ENCODE measurements at places on chromosomes 2 and 18.
A peak's percentile ranks its signal among the peaks of the same experiment; 100 is the strongest.

- no peak for DNase-seq
These were observed 109.0 kb upstream of the PARD3B start for GRCh38 chr2:204436230-204436629.

GRCh38 chr2:168920504-168921157, 19.5 kb downstream of the G6PC2 start:
- peak; percentile 27 for DNase-seq

DNA sequence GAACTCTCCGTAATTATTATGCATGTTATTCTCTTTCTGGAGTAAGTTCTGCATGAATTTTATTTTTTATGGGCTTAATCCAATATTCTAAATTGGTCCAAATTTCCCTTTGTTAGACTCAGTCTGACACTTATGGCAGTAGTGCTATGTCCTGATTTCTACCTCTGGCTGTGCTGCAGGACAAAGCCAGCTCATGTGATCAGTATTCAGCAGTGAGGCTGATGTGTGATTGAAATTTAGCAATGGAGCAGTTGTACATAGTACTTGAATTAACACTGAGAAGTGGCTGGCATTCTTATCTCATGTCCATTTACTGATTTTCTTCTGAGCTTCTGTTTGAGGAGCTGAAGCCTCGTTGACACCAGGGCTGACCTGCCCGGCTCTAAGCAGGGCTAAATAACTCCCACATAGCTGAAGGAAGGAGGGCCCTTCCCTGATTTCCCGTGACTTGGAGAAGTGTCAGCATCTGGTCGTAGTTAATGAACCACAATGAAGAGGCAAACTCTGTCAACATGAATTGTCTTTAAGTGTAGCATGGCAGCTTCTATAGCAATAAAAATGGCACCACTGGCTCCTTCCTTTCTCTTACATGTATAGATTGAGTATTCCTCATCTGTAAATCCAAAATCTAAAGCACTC, 159.0 kb upstream of the RASGRP3 start:
- peak; percentile 34 for DNase-seq

- DNase-seq = no peak
These were observed 120.7 kb upstream of the FHL2 start for GRCh38 chr2:105519516-105519915.

- DNase-seq = no peak
These were observed 460 bp upstream of the SEMA4F start for GRCh38 chr2:74653589-74653984.

DNA sequence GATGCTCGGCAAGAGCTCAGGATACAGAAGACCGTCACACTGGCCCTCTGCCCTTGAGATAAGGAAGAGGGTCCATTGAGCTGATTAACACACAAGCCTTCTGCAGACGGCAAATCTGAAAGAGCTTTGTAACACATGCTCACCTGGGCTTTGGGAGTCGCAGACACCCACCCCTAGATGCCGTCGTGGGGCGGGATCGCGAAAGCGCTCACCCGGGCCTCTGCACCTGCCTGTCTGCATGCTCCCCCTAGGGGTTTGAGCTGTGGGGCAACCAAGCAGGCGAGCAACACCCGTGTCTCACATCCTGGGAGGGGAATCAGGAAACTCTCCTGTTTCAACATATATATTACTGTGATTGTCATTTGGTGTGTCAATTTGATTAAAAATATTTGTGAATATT, 99.8 kb upstream of the KCNH7 start:
- DNase-seq = no peak

DNA sequence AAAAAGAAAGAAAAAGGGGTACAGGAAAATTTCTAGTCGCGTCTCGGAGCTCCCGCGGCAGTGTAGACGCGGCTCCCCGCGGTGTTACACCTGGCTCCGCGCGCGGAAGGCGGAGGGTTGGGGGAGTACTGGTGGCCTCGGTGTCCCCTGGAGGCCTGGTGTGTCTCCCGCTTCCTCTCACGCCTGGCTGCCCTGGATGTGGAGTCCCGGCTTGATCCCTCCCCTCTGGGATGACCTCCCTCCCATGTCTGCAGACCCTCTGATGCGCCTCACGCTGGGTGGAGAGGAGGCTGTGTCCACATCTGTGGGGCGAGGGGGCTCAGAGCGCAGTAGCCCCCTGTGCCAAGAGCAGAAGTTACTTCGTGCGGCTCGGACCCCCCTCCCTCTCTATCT, 1.2 kb downstream of the KIF5C start:
- no peak for DNase-seq

- DNase-seq = peak; percentile 41
These were observed 35.1 kb downstream of the GULP1 start for GRCh38 chr2:188326669-188327301.

DNA sequence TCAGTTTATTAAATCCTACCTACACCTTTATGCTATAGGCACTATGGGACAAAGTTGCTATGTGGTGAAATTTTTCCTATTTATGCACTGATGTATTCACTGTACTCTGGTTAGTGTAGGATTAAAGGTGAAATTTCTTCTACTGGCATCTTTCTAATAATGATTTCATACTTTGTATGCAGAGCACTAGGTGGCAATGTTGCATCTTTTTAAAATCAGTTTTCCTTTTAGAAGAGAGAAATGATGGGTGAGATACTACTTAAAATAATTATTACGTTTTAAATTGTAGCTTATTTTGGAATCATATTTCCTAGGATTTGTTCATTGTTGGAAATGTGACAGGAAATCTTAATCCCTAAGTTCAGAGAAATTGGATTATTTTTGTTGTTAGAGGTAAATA, 150.9 kb downstream of the CD8B2 start:
- DNase-seq = peak; percentile 21

DNA sequence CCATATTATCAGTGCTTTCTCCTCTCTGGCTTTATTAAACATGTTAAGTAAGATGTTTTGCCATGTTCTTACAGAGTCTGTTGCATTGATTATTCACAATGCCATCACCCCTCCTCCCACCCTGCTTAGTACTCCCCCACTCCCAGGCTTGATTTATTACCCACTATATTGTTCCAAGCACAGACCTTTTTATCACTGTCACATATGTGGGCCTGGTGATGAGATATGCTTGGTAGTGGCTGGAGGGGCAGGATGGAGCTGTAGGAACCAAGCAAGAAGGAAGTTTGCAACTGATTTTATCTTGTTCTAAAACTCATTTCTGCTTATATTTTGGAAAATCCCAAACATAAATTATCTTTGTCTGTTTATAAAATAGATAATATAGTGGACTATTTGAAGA, 748.2 kb upstream of the CELF4 start:
- no peak for DNase-seq

DNA sequence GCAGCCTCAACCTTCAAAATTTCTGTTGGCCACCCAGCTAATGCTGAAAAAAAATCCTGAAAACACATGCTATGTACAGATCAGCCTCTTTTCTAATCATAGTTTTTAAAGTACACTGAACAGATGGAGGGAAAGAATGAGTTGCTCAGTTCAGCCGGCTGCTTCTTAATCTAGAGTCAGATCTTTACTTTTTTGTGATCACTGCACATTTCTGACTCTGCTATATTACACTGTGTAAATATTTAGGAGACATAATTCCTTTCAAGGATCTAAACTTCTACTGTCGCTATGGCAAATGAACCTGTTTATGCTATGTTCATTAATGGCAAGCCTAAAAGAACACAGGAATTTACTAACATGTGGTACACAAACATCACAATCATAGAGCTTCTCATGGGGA, 114.2 kb downstream of the SRBD1 start:
- no peak for DNase-seq

DNA sequence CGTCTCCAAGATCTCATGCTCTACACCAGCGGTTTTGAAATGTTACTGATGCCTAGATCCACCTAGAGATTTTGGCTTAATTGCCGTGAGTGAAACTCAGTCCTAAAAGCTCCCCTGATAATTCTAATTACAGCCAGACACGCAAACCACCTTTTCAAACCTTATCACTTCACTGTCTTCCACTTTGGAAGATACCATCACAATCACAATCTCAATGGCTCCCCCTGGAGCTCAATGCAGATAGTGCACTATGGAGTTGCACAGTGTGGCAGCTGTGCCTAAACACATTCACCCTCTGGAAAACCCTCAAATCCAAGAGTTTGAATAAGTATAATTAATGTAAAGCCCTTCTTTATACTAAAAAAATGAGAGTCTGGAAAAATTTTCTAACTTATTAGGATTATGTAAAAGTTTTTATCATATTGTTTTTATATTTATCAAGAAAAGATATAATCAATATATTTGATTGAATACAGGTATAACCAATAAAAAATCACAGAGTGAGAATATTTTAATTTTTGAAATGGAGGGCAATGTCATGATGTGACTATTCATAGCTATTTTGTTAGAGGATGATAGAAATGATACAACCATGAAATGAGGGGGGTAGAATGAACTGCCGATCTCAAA, 102.9 kb upstream of the SLC8A1 start:
- DNase-seq = peak; percentile 35
